T-helper 17 cell (primary cell): ENCODE measurements at places on chromosomes 3 and 15. TPM values are rescaled to one million over a fixed set of nuclear protein-coding genes. Genes with fewer than 3 reads are reported as not detected.
A peak's percentile ranks its signal among the peaks of the same experiment; 100 is the strongest.

- DNase-seq: no peak
Measured at GRCh38 chr3:190525634-190526033, 11.7 kb downstream of the IL1RAP start.

GRCh38 chr3:98551754-98552153, 20.0 kb downstream of the GPR15 start:
- no peak for DNase-seq

- DNase-seq: no peak
Measured at GRCh38 chr3:4358273-4358672, 55.1 kb downstream of the SETMAR start.

- DNase-seq: no peak
Measured at GRCh38 chr15:36401586-36401966, 177.8 kb upstream of the CDIN1 start.

- no peak for DNase-seq
Measured at GRCh38 chr15:94064676-94065313, 166.6 kb upstream of the MCTP2 start.

The PPP1R14D gene
- total RNA-seq: not detected

- no peak for DNase-seq
Measured at GRCh38 chr3:5110337-5110736, 11.8 kb upstream of the ARL8B start.

DNA sequence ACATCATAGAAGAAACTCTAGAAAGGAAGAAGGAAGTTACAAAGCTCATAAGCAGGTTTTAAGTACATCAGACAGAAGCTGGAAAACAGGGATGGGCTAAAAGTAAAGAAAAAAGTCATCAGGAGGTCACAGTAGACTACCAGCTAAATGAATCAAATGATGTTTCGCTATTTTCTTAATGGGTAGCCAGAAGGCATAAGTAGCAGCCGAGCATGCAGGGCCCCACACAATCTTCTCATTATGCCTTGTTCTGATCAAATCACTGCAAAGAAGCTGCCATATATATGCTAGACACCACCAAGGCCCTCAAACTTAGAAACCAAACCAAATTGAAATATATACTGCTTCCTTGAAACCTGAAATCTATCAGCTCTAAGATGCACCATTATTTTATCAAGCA, 349.1 kb downstream of the ULK4 start:
- no peak for DNase-seq

- DNase-seq: no peak
Measured at GRCh38 chr15:93048759-93049161, 40.3 kb downstream of the RGMA start.

The MLF1 gene
- total RNA-seq: 7.4 TPM

DNA sequence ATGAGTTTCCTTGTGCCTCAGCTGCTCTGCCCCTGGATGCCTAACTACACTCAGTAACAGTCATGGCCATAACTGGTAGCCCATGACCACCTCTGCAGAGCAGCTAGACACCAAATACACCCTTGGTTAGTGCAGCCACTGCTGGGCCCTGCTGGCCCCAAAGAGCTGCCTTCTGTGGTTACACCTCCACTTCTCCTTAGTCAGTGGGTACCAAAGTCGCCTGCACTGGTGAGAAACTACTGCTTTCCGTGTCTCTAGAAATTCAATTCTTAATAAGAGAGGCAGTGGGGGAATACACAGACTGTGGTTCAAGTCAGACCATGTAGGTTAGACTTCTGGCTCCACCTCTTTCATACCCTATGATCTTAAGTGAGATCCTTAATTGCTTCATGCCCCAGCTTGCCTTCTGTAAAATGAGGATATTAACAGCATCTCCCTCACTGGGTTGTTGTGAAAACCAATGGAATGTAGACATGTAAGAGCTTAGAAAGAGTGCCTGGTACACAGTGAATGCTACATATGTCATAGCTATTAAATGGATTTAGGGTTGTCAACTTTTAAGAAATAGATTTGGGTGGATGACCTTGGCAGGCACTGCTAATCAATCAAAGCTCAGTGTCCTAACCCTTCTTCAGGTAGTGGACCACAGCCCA, 18.2 kb downstream of the HEG1 start:
- no peak for DNase-seq

GRCh38 chr3:168395551-168395950, 299.8 kb upstream of the GOLIM4 start:
- no peak for DNase-seq

DNA sequence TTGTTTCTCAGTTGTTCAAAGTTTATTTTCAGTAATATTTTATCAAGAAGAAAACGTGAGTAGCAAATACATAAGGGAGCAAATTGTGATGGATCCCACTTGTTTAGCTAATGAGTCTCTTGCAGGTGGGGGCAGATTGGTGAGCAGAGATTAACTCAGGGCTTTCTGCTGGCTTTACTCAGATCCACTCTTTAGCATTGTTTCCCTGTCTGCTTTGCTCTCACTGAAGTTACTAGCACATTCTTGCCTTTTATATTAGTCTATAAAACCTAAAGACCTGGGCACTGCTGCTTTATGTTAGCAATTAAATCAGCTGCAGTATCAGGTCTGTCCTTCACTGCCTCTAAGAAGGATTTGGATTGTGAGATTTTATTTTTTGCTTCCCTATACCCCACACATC, 71.5 kb downstream of the STAC start:
- no peak for DNase-seq

- peak; percentile 43 for DNase-seq
Measured at GRCh38 chr3:141644931-141645330, 93.2 kb upstream of the RNF7 start.
